ENCODE measurements at places on chromosomes 1 and 21. TPM values are rescaled to one million over a fixed set of nuclear protein-coding genes. Genes with fewer than 3 reads are reported as not detected.

DNA sequence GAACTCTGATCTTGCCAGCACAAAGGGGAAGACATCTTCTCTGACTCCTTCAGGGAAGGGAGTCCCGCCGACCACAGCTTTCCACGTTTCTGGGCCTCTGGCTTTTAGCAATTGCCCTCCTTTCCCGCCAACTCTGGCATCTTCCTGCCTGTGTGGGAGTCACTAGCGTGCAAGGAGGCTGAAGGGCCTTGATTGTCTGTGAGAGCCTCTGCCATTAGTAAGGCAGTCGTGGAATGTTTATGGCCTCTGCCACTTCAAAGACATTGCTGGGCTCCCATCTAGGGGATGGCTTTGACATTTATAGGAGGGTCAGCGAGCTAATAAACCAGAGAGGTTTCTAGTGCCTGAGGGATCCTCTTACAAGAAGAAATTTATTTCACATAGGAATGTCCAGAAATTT lies 14.3 kb upstream of the PROK1 start:
- no peak for DNase-seq

DNA sequence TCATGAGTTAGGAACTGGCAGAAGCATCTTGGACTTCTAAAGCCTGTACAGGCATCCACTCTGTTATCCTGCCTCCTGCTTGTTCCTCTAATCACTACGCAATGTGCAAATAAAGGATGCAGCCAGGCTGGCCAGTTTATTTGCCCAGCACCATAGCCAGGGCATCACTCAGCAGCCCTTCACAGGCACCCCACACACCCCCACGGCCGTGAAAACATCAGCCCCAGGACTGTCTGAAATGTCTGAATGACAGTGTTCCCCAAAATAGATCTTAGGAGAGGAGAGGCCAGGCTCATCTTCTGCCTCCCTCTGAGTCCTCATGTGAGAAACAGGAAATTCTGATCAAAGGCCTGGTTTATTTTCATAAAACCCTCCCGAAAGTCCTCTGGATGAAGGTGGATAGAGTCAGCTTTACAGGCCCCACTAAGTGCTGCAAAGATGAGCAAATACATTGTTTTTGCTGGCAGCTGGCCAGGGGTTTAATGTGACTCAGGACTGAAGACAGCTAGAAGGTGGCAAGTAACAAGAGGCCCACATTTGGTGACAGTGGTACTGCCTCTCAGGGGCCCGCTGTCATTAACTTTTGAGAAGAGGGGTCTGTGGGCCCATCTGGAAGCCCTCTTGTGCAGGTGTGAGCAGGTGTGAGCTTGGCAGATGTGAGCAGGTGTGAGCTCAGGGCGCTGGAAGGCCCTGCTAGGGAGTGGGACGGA lies 32.9 kb downstream of the GRHL3 start:
- DNase-seq: no peak

The RNU1-3 gene
- 4,234 TPM for total RNA-seq

- no peak for DNase-seq
These were observed 443.2 kb downstream of the CAMTA1 start for GRCh38 chr1:7228252-7228961.

The A3GALT2 gene
- not detected for total RNA-seq

GRCh38 chr1:56115701-56116100 lies 463.7 kb downstream of the PLPP3 start:
- DNase-seq: no peak

DNA sequence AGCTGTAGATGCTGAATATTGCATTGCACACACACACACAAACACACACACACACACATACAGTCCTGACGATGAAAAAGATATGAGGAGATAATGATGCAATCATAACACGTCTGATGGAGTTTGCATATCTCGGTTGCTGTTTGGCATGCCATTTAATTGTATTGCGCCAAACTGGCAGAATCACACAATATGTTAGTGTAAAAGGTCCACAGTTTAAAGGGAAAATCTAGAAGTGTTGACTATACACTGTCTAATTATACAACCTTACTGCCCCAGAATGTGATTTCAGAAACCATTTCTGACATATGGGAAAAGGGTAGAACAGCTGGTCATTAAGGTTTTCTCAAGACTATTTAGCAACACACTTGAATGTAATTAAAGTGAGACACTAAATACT lies 123.7 kb upstream of the PROX1 start:
- no peak for DNase-seq

DNA sequence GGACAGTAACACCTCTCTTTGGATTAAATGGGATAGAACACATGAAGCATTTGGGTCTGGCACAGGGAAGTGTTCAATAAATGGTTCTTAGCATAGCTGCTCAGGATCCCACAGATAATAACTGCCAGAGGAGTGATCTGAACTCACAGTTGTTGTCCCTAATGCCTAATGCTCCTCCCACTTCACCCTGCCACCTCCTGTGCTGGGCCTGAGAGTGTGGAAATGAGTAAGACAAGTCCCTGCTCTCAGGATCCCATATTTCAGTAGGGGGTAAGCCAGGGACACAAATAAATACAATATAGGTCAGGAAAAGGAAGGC lies 19.9 kb upstream of the FOXO6 start:
- no peak for DNase-seq

The OXCT2 gene
- total RNA-seq: 0.77 TPM

DNA sequence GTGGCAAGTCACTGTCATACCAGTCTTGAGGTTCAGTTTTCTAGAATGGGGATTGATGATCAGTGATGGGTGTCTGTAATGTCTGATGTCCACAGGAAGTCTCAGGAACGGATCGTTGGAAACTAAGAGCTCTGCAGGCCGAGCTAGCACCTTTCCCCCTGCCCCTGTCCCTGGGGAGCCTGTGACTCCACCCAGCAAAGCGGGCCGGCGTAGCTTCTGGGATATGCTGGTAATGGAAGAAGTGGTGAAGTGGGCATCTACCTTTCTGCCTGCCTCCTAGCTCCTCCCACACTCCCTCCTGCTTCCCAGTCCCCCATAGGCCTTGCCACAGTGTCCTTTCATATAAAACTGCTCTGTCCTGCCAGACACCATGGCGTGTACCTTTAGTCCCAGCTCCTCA lies 13.4 kb downstream of the HYI start:
- DNase-seq: no peak

GRCh38 chr1:247437551-247438505 lies 20.1 kb downstream of the OR2B11 start:
- no peak for DNase-seq

DNA sequence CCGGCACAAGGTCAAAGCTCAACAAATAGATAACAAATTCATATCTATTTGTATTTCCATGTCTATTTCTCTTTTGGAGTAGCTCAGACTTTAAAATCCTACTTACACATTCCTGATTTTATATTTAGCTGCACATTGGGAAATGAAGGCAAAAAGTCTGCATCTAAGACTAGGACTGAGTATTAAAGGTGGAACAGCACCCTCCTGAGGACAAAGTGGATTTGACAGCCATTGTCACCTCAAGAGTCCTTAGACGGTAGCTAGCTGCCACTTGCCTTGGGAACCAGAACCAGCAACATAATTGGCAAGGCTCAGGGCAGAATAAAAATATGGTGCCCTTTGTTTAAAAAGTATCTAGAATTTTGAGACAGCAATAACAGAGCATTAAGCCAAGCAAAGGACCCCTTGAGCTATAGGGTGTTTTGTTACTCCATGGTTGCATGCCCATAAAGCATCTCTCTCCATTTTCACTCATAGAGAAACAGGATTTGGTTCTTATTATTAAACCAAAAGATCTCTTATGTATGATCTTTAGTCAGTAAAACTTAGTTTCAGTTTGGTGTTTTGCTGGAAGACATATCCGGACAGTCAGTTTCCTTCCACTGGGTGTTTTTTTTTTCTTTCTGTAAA lies 30.0 kb upstream of the SGIP1 start:
- peak; percentile 29 for DNase-seq

Measured in left ventricle myocardium superior (tissue), 1 donor.